GOT3 (cell line): ENCODE measurements at places on chromosomes 2 and 18.

DNA sequence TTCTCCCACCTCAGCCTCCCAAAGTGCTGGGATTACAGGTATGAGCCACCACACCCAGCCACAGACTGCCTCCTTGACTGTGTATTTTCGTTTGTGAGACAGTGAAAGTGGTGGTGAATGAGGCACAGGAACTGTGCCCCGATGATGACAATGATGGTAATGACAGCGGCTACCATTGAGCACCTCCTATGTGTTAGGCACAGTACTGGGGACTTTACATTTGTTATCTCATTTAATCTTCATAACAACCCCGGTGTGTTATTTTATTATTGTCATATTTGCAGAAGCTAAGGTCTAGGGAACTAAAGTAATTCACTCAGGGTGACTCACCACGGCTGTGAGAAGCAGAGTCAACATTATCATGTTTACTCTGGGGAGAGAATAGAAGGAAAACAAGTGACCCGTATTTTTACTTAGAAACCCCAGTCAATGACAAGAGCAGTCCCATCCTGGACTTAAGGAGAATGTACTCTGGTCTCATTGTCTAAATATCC is 77.6 kb upstream of the ALPP start:
- DNase-seq, result no peak

DNA sequence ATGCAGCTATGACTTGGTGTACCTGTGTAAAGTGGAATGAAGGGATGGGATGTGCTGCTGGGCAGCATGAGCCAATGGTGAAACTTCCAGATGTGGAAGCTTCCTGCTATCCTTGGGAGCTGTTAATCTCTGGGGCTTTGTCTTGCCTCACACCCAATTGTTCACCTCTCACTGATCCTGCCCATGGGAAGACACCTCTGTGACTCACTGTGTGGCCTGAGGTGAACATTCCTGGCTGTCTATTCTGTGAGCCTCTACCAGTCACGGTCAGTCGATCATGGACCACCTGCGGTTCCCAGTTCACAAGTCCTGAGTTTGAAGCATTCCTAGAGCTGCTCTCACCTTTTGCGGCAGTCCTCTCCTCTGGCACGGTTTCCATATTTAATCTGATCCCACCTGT is 12.1 kb downstream of the NEURL3 start:
- no peak for DNase-seq

DNA sequence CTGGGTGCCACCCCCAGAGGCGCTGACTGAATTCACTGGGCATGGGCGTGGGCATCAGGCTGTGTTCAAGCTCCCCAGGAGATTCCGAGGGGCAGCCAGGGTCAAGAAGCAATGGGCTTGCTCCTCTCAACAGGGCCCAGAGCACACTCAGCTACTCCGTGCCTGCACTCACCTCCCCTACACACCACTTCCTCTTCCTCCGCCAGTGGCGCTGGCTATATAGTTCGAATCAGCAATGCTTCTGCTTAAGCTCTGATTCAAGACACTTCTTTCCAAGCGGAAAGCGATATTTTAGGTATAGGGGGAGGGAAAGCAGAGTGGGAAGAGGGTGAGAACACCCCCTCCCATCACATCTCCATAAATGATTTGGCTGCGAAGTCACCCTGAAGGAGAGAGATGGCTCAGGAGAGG is 42.1 kb downstream of the CRACDL start:
- no peak for DNase-seq

GRCh38 chr2:149068225-149068995 is 29.9 kb downstream of the LYPD6B start:
- no peak for DNase-seq

GRCh38 chr2:51103205-51103604 is 71.3 kb upstream of the NRXN1 start:
- DNase-seq, result no peak

GRCh38 chr2:31212659-31213600 is 4.4 kb downstream of the CAPN14 start:
- no peak for DNase-seq

DNA sequence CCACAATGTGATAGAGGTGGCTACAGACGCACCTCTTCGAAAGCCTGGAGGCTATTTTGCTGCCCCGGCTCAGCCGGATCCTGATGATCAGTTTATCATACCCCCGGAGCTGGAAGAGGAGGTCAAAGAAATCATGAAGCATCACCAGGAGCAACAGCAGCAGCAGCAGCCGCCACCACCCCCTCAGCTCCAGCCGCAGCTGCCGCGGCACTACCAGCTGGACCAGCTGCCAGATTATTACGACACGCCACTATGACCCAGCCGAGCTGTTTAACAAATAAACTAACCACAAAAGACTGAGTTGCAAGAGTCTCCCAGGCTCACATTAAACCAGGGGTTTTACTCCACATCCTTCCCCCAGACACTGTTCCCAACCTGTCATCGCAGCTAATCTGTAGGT is 263.8 kb downstream of the PHLPP1 start:
- DNase-seq, result peak; percentile 36

- DNase-seq, result no peak
Measured at GRCh38 chr2:238380785-238381184, 45.9 kb upstream of the ASB1 start.
